ENCODE measurements at places on chromosomes 5 and 9. TPM values are rescaled to one million over a fixed set of nuclear protein-coding genes. Genes with fewer than 3 reads are reported as not detected.

TMCO6 gene
- polyA plus RNA-seq = 78.3 TPM

SIT1 gene
- polyA plus RNA-seq = 26.9 TPM

- H3K4me3 ChIP-seq = no peak overlapping the region
- H3K27me3 ChIP-seq = no peaks in the 10 kb centered on the region
- no peak for DNase-seq
- no peaks in the 10 kb centered on the region for H3K36me3 ChIP-seq
- no peaks in the 10 kb centered on the region for H3K4me1 ChIP-seq
Measured at GRCh38 chr9:94675008-94675881, 35.9 kb upstream of the FBP1 start.

DNA sequence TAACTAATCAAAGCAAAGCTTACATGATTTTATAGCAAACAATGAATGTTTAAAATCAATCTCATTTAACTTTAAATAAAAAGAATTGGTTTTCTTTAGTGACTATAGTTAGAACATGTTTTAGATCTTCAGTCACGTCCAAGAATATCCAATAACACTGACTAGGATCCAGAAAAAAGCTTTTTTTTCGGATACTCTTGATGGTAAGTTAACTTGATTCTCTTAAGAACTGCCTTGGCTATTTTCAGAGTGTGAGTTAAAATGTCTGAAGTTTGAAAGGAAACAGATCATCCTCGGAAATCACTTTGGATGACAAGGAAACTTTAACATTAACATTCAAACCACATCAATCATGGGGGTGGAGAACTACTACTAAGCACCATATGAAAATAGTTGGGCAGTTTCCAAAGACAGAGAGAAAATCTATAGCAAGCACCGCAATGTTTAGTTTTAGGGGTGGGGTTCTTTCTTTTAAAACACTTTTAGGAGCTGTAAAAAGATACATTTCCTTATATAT lies 83.7 kb upstream of the SLC27A6 start:
- no peak overlapping the region for H3K27ac ChIP-seq
- H3K27me3 ChIP-seq = no peaks in the 10 kb centered on the region
- no peaks in the 10 kb centered on the region for H3K36me3 ChIP-seq
- no peaks in the 10 kb centered on the region for H3K4me1 ChIP-seq

DNA sequence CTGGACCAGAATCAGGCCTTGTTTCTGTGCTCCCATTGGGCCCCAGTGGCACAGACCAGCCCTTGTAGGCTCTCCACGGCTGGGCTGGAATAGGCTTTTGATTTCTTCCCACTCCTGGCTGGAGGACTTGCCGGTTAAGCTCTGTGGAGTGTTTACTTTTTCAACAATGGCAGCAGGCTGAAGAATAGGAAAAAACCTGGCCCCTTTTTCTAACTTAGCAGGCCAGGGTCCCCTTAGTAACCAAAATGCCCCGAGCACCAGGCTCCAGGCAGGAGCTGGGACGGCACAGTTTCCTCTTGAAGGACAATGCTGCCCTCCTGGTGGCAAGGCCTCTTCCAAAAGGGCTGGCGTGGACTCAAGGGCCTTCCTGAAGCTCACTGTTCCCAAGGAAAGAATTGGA lies 230.3 kb downstream of the CRB2 start:
- H3K4me1 ChIP-seq = no peaks in the 10 kb centered on the region
- no peak overlapping the region for H3K27ac ChIP-seq
- H3K4me3 ChIP-seq = no peak overlapping the region
- peaks cover 11% of the 10 kb centered on the region for H3K36me3 ChIP-seq
- H3K27me3 ChIP-seq = no peaks in the 10 kb centered on the region
- no peak for DNase-seq

DNA sequence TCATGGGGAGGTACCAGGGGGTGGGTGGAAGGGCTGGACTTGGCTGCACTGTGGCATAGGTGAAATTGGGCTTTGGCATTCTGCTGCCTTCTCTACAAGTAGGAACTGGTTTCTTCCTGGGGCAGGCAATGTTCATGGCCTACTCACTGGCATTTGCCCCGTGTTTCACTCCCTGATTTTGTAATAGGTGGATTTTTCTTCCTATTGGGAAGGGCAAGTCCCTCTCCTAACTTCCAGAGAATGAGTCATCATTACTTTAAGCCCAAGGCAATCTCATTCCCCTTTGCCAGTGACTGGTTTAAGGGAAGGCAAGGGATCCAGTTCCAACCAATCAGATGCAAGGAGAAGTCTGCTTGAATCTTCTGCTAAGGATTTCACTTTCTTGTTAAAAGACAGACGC lies 67.9 kb upstream of the ANKRD55 start:
- no peaks in the 10 kb centered on the region for H3K36me3 ChIP-seq
- no peak for DNase-seq
- H3K27me3 ChIP-seq = no peaks in the 10 kb centered on the region
- no peaks in the 10 kb centered on the region for H3K4me1 ChIP-seq

SLC6A7 gene
- not detected for polyA plus RNA-seq

- no peaks in the 10 kb centered on the region for H3K27me3 ChIP-seq
- no peak overlapping the region for H3K27ac ChIP-seq
- no peak for DNase-seq
- H3K4me1 ChIP-seq = peaks cover 23% of the 10 kb centered on the region
Measured at GRCh38 chr9:22054076-22054475, 45.0 kb upstream of the CDKN2B start.

NDUFS6 gene
- 18.0 TPM for polyA plus RNA-seq

ANKRD31 gene
- polyA plus RNA-seq = 0.09 TPM

DNA sequence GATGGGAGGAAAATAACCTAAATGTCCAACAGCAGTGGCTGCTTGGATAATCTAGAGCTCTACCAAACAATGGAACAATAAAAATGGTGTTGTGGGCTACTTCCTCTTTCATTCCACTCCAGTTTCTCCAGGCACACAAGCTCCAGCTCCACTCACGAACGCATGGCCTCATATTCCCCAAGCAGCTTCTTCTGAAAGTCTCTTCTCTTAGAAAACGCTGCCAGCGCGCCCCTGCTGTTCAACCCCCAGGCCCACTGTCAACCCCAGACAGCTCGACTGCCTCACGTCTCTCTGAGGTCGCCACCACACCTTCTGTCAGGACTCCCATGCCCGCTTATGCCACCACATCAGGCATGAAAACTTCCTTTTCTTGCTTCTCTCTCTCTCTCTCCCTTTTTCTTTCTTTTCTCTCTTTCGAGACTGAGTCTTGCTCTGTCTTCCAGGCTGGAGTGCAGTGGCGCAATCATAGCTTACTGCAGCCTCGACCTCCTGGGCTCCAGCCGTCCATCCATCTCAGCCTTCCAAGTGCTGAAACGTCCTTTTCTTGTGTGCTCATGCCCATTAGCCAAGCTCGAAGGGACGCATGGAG lies 16.2 kb downstream of the OR2V2 start:
- peaks cover 16% of the 10 kb centered on the region for H3K27me3 ChIP-seq
- no peak overlapping the region for H3K4me3 ChIP-seq
- H3K4me1 ChIP-seq = peaks cover 30% of the 10 kb centered on the region
- no peak overlapping the region for H3K27ac ChIP-seq
- peak; percentile 60 for DNase-seq

GRCh38 chr5:41918105-41918504 lies 7.0 kb upstream of the FBXO4 start:
- no peak overlapping the region for H3K27ac ChIP-seq
- peaks cover 5% of the 10 kb centered on the region for H3K4me1 ChIP-seq
- peaks cover 9% of the 10 kb centered on the region for H3K36me3 ChIP-seq
- no peaks in the 10 kb centered on the region for H3K27me3 ChIP-seq

SPAG8 gene
- 1.6 TPM for polyA plus RNA-seq

DNA sequence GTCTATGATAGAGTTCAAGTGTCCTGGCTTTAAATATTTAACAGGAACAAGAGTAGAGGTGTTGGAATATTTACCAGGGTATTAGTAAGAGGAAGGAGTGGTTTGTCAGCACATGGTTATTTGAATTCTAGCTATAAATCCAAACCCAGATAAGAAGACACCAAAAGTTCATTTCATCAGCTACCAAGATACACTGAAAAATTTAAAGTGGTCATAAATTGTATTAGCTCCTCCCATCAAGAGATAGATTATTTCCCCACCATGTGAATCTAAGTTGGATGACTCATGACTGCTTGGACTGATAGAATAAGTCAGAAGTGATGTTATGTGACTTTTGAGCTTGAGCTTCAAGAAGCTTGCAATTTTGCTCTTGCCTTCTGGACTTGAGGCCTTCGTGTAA lies 72.1 kb upstream of the GRAMD2B start:
- no peaks in the 10 kb centered on the region for H3K4me1 ChIP-seq
- H3K27me3 ChIP-seq = peaks cover 3% of the 10 kb centered on the region
- H3K27ac ChIP-seq = no peak overlapping the region

SNCB gene
- polyA plus RNA-seq = 0.10 TPM

SLU7 gene
- 30.8 TPM for polyA plus RNA-seq

GRCh38 chr5:102807878-102808502 lies 52.9 kb downstream of the PAM start:
- H3K27ac ChIP-seq = no peak overlapping the region
- H3K4me1 ChIP-seq = no peaks in the 10 kb centered on the region
- no peak overlapping the region for H3K4me3 ChIP-seq
- H3K36me3 ChIP-seq = no peaks in the 10 kb centered on the region
- no peaks in the 10 kb centered on the region for H3K27me3 ChIP-seq

DNA sequence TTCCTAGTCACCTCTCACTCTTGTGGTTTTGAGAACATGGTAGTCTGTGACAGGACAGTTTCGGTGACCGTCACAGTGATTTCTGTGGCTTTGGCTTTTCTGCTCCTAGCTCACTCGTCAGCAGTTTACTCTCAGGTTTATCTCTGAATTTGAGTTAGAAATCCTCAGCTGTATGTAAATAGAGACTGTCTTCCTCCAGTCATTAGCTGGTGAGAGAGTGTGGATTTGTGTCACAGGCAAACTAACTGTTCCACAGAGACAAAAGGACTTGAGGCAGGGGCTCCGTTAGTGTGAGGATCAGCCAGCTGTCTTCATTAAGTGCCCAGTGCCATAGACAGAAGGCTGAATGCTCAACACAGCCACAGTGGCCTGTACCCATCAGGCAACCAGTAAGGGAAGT lies 131.4 kb downstream of the CD180 start:
- H3K36me3 ChIP-seq = no peaks in the 10 kb centered on the region
- no peak overlapping the region for H3K4me3 ChIP-seq
- H3K4me1 ChIP-seq = no peaks in the 10 kb centered on the region

PRR16 gene
- polyA plus RNA-seq = 0.16 TPM

DNA sequence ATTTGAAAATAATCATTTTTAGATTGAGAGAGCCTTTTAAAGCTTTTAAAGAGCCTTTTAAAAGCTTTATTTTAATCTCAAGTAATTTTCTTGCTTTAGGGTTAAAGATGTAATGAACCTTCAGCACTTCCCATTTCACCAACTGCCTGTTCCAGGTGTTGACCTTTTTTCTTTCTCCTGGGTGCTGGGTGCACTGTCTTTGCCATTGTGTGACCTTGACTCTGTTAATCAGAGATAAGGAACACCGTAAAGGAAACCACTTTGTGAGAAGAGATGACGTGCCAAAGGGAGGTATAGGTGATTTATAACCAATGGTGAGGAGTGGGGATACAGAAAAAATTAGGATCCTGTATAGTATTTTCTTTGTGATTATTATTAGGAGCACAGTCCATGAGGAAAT lies 68.2 kb downstream of the NAA35 start:
- DNase-seq = no peak
- no peak overlapping the region for H3K27ac ChIP-seq
- no peak overlapping the region for H3K4me3 ChIP-seq
- peaks cover 45% of the 10 kb centered on the region for H3K36me3 ChIP-seq
- no peaks in the 10 kb centered on the region for H3K4me1 ChIP-seq

TBC1D9B gene
- 122 TPM for polyA plus RNA-seq

DNA sequence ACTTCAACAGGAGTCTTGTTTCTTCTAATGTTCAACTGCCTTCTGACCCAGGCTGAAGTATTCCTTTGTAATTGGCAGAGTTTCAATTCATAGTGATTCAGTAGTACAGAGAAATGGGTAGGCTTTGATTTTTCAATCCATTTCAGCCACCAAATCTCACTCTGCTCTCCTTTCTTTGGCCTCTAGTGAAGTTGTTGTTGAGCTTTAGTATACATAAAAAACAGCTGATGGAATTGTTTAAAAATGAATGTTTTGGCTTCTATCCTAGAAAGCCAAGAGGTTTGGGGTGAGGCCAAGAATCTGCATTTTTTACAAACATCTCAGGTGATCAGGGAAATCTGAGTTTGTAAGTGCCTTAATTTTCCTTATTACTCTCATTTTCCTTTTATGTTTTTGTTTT lies 182.9 kb upstream of the MAP1B start:
- H3K36me3 ChIP-seq = no peaks in the 10 kb centered on the region
- H3K4me3 ChIP-seq = no peak overlapping the region
- no peak overlapping the region for H3K27ac ChIP-seq

GDNF gene
- polyA plus RNA-seq = not detected

- no peak overlapping the region for H3K27ac ChIP-seq
- peaks cover 5% of the 10 kb centered on the region for H3K27me3 ChIP-seq
Measured at GRCh38 chr9:37990404-37991015, 78.5 kb downstream of the SHB start.

ALDH1A1 gene
- polyA plus RNA-seq = 0.06 TPM

DNA sequence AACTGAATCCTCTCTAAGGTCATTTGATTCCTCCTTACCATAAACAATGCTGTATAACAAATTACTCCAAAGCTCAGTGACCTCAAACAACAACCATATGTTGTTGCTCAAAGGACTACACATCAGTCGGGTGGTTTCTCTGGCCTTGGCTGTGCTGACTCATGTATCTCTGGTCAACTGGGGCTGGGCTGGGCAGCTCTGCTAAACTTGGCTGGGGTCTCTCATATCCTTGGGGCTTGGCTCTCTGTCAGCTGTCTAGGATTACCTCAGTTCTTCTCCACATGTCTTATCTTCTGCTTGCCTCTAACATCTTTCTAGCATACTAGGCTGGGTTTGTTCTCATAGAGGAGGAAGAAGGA lies 86.4 kb downstream of the GALNT10 start:
- H3K27ac ChIP-seq = no peak overlapping the region
- no peak overlapping the region for H3K4me3 ChIP-seq
- H3K36me3 ChIP-seq = no peaks in the 10 kb centered on the region
- H3K4me1 ChIP-seq = peaks cover 29% of the 10 kb centered on the region

DTWD2 gene
- polyA plus RNA-seq = 3.7 TPM

DNA sequence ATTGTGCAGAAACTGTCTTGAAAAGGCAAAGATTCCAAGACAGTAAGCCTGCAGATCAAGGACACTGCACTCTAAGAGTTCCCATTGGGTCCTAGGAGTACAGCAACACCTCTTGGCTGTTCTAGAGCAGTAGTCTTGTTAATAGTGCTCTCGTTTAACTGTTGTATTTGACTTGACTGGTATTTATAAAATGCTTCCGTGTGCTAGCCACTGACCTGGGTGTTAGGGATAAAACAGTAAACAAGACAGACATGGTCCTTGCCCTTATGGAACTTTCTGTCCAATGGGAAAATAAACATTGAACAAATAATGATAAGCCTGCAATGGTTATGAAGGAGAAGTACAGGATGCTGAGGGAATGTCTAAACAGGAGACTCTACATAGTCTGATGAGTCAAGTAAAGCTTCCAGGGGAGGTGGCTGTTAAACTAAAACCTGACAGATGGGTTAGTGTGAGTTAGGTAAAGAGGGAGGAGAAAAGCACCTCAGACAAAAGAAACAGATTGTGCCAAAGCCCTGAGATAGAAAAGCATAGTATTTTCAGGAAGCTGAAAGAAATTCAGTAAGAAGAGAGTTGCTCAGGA lies 33.3 kb downstream of the TDRD7 start:
- peaks cover 30% of the 10 kb centered on the region for H3K36me3 ChIP-seq
- H3K4me1 ChIP-seq = no peaks in the 10 kb centered on the region
- DNase-seq = no peak
- H3K27ac ChIP-seq = no peak overlapping the region
- no peaks in the 10 kb centered on the region for H3K27me3 ChIP-seq

GRCh38 chr9:12538842-12539579 lies 154.2 kb upstream of the TYRP1 start:
- H3K4me3 ChIP-seq = no peak overlapping the region
- no peaks in the 10 kb centered on the region for H3K36me3 ChIP-seq
- no peaks in the 10 kb centered on the region for H3K4me1 ChIP-seq
- no peaks in the 10 kb centered on the region for H3K27me3 ChIP-seq
- no peak for DNase-seq

SAXO1 gene
- not detected for polyA plus RNA-seq

GRCh38 chr9:8717146-8717545 lies 917.6 kb upstream of the DMAC1 start:
- no peak for DNase-seq
- H3K27ac ChIP-seq = no peak overlapping the region
- no peaks in the 10 kb centered on the region for H3K4me1 ChIP-seq
- H3K27me3 ChIP-seq = no peaks in the 10 kb centered on the region

Data from B cell (primary cell).